IPS DF 6.9 (cell line): ENCODE measurements at places on chromosomes 2 and 18.

DNA sequence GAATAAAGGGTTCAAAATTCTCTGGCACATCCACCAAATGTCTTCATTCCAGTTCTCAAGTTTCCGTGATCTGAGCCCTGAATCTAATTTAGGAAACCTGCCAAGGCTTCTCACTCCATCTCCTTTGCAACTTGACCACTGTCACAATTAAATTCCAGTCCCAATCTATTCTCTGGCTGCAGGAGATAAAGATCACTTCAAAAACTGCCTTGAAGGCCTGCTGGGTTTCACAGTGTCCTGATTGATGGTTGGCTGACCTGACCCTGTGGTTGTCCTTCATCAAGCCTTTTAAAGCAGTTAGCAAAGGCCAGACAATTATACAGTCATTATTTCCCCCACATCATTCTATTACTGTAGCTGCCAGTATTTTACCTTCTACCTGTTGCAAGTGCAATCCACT is 60.3 kb upstream of the DNAJC10 start:
- no peak for DNase-seq

- DNase-seq, result no peak
Measured at GRCh38 chr18:59141294-59142068, 1.8 kb downstream of the SEC11C start.

DNA sequence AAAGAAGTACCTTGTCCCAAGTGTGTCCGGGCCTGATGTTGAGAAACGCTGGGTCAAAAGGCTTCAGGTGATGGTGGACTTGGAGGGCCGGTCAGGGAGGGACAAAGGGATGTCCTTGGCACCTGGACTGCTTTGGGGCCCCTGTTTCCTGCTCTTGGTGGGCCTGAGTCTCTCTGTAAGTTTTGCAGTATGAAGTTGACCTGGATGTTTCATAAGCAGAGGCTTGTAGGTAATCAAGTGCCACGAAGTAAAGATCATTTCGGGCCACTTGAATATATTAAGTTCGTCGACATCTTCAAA is 29.4 kb downstream of the ASAP2 start:
- DNase-seq, result no peak

- DNase-seq, result no peak
Measured at GRCh38 chr2:171595896-171596295, 73.6 kb downstream of the CYBRD1 start.

- DNase-seq, result no peak
Measured at GRCh38 chr2:213220967-213221603, 63.2 kb upstream of the SPAG16 start.

- no peak for DNase-seq
Measured at GRCh38 chr2:41600460-41600859, 447.4 kb upstream of the PKDCC start.

- DNase-seq, result no peak
Measured at GRCh38 chr18:5669585-5669984, 125.8 kb upstream of the EPB41L3 start.

DNA sequence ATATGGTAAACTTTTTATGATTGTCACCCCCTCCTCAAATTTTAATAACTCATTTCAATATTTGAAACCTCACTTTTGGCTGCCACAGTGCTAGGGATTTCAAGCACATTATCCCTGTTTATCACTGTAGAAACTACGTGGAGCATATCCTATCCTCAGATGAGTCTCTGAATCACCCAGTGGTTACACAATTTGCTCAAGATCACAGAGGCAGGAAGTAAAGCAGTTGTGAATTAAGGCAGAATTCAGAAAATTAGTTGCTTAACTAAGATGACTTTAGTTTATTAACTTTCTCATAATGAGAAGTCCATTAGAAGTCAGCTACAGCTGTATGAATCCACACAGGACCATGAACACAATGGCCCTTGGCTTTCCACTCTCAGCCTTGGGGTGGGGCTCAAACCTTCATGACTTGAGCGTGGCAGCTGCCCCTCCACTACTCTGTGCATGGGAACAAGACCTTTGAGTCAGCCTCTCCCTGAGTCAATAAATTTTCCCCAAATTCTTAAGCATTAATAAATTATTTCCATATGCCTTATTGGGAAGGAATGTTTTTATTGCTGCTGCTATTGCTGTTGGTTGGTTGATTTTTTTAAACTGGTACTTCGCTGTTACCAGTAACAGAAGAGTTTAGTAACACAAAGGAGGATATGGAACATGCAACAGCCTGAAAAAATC is 369.0 kb downstream of the CBLN2 start:
- DNase-seq, result no peak

GRCh38 chr2:106270471-106270891 is 76.4 kb upstream of the UXS1 start:
- DNase-seq, result no peak
